Tibial artery (tissue), 4 donors: ENCODE measurements at places on chromosomes 6 and 20.

DNA sequence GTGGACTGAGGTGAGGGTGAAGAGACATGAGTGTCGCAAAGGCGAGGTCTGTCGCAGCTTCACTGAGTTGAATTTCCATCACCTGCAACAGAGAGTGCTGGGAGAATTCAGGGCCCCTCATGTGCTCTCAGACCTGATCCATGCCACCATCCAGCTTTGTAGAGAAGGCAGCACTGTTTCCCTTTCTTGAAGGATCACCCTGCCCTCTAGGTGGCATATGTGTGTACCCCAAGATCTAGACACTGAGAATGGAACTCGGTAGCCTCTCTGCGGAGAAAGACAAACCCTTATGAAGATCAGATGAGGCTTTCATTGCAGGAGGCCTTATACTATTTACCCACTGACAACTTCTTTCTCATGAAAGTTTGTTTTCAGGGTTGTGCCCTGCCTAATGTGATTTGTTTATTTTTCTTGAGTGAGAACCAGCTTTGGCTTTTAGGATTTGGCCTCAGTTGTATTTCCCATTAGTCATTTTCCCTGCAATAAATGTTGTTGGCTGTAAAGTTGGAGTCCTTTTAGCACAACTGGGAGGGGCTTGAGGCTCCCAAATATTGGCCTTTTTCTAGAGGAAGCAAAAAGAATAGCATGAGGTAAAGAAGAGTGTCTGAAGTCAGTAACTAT is 811.3 kb downstream of the DHX35 start:
- DNase-seq, result no peak

DNA sequence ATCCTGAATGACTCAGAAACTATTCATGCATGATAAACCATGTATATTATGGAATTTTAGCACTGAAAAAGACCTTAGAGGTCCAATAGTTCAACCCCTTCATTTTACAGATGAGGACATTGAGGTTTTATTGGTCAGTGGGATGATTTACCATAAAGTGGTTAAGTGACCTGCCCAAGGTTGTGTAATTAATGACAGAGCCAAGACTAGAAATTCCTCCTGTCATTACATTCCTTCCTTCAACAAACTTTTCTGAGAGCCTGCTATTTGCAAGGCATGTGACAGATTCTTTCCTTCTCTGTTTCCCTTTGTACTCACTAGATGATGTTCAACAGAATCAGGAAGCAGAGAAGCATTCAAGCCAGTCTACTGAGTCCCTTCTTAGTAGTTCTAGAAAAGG is 170.7 kb upstream of the KCNK16 start:
- no peak for DNase-seq

DNA sequence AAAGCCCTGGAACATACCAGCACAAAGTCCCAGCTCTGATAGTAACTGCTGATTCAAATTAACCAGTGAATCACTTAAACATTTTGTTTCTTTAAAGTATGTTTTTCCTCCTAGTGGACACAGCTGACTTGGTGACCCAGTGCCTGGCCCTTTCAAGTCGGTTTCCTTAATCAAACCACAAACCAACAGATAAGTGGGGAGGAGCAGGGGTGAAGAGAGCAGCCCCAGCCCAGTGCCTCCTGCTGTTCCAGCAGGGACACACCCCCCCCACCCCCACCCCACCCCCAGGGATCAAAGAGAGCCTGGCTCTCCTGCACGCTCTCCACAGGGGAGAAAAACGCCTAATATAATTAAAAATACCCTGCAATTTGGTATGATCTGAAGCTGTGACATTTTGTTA is 55.4 kb upstream of the TBXT start:
- no peak for DNase-seq

- no peak for DNase-seq
These were observed 92.0 kb upstream of the PRDM1 start for GRCh38 chr6:105994118-105994590.

- DNase-seq, result no peak
These were observed 311.8 kb upstream of the MMS22L start for GRCh38 chr6:97594844-97595243.

DNA sequence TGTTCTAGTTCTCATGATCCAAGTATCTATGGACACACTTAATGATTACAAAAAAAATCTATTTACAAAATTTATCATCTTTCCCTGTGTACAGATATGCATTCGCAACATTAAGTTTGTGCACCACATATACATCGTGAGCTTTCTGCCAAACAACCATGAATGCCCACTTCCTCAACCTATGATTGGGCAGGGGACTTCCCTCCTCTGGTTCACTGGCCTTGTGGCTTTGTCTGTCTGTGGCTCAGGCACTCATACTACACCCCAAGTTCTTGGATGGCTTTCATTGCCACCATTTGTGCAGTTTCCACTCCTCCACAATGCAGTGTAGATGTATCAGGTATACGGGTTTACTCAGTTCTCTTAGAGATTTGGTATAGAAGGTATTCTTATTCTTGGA is 74.9 kb downstream of the HS3ST5 start:
- DNase-seq, result no peak

GRCh38 chr6:111794727-111795452 is 78.4 kb downstream of the FYN start:
- DNase-seq, result no peak

DNA sequence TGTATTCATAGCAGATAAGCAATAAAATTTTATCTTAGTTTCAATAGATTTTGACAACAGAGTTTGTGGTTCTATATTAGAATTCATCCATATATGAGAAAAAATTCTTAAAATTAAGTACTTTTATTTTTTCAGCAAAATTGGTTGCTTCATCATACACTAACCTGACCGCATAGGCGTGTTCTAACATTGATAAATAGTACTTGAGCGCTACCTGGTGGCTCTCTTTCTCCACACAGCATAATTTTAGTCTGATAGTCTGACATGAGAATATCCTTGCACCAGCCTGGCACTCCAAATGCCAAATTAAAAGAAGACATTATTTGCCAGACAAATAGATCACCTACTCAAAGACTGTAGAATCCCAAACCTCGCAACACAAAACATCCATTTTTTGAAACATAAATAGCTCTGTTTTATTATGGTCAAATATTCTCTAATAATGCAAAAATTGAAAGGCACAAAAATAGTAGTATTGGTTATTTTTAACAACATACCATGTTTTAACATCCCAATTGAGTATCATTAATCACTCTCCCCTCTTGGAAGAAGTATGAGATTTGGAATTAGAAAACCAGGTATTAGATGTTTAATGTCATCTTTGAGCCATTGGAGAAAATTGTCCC is 33.0 kb upstream of the FILIP1 start:
- DNase-seq, result peak; percentile 59

DNA sequence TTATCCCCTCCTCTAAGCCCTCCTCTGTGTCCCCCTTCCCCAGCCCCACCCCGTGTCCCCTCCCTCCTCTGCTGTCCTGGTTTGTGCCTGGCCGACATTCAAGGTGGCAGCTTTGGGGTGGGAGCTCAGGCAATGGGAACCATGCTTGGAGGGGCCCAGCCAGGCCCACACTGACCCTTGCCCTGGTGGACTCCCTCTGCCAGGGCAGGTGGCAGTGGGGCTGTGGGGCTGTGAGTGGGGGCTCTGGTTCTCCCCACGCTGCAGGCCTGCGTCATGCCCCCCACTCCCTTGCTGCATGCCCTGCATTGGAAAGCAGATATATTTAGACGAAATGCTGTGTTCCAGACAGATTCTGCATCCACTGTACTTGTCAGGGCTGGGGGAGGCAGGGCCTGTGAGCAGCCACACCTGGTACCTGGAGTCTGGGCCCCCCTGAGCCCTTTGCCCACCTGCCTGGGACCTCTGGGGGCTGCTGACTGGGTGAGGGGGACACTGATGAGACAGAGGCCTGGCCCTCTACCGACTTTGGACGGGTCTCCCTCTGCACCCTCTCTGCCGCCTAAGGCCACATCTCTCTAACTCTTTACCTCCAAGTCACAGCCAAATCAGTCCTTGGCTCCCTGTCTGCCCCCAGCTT is 14.2 kb downstream of the DLGAP4 start:
- DNase-seq, result no peak

DNA sequence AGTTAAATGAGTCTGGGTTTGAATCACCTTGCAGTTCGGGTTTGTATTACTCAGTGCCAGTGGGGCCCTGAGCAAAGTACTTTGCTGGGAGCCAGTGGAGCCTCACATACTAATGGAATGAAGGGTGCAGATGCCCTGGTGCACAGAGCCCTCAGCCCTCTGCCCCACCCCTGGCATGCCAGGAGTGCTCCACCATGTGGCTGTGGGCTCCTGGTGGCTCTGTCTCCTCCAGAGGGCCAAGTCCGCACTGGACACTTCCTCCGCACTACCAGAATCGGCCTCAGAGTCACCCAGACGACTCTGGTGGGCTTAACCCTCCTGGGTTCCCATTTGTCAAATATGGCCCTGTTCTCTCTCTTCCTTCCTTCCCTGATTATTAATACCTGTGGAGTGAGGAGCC is 94.0 kb downstream of the STK35 start:
- DNase-seq, result no peak

DNA sequence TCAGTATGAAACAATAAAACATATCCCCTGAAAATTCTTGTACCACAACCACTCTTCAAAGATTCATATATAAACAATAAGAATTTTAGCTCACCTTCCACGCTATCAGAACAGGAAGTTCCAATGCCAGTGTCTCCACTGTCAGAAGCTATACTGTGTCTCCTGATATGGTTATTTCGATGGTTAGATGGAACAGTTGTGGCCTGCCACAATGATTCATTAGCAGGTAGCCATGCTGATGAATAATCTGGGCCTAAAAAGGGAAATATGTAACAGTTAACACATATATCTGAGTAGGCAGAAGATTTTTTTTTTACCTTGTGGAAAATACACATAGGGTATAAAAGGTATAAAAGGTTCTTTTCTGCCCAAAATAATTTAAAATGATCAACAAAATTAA is 19.0 kb downstream of the CEP85L start:
- no peak for DNase-seq

DNA sequence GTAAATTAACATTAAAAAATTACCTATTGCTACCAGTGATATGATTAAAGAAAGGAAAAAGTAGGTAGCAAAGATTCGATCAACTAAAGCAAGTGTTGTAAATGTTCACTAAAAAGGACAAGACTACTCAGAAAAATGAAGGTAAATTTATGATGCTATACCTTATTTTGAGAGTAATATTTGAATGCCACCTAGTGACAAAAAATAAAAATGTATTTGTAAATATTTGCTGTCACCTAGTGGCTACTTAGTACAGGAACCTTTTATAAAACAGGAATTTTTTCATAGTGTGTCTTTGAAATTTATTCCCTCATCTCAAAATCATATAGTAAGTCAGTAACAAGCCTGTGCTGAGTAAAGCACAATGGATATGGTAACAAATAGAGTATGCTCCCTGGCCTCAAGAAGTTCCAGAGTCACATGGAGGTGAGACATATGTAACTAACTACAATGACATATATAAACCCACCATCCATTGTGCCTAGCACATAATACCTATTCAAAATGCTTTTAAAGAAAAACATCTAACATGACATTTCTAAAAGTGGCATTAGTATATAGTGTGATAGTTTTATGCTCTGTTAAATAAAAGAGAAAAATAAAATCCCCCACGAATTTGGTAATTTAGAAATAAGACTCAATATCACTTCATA is 193.1 kb upstream of the SIM1 start:
- DNase-seq, result no peak

GRCh38 chr6:116327803-116328527 is 42.8 kb upstream of the DSE start:
- no peak for DNase-seq

GRCh38 chr6:47196113-47196512 is 113.6 kb downstream of the TNFRSF21 start:
- no peak for DNase-seq

DNA sequence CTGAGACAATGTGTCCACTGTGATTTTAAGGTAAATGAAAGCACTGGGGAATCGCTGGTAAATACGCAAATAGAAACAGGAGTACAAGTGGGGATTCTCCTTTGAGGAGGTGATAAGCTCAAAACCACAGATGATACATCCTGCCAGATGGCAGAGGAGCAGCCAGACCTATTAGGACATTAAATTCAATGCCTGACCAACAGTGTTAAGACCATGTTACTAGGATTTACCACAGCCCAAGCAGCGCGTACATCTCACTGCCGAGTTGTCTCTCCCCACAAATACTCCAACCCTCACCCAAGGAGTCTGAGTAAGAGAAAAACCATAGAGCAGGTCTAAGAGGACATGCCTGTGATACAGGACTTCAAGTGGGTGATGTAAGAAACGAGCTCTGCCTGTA is 68.9 kb upstream of the TULP1 start:
- no peak for DNase-seq

DNA sequence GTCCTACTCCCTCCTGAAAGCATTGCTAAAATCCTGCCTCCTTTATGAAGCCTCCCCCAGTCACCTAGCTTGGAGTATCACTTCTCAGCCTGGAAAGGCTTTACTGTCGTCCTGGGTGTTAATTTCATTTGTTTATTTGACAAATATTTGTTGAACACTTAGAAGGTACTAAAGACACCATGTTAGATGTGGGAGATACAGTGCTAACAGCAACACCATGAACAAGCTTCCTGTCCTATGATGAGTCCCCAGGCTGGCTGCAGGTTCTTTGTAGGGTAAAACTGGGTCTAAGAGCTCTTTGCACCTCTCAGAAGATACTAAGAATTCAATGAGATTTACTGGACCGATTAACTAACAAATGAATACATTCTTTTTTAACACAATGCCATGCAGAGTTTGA is 109.2 kb upstream of the TMEM170B start:
- DNase-seq, result no peak

DNA sequence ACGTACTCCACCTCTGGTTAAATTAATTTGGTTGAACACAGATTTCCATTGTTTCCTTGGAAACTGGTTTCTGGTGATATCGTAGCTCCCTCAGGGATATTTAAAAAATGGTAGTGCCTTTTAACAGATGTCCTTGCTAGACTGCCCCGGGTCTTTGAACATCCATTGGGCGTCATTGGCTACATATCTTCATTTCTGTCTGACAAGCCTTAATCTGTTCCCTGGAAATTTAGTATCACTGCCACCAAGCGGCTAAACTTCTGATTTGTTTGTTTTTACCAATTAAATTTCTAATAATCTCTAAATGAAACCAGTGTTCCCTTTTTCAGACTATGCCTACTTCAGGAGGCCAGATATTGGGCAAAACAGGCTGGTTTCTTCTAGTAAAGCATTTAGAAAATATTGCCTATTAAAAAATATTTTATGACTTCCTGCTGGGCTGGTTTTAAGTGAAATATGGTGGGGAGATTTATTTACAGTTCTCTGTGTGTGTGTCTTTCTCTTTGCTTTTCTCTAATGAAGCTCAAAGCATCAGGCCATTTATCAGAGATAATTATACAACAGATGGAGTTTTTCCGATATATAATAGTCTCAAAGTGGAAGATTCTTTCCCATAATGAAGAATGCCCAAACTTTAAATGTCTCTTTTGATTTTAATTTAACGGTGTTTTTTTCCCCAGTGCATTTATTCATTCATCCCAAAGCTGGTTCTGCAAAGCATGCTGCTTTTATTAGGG is 249.5 kb downstream of the ZFAND3 start:
- DNase-seq, result no peak
